Right ventricle myocardium superior (tissue), 1 donor: ENCODE measurements at places on chromosomes 7 and 10. TPM values are rescaled to one million over a fixed set of nuclear protein-coding genes. Genes with fewer than 3 reads are reported as not detected.

PRPS1L1 gene
- not detected for total RNA-seq

CARD11 gene
- total RNA-seq, result 0.22 TPM

CISD1 gene
- 182 TPM for total RNA-seq

CCDC126 gene
- 10.8 TPM for total RNA-seq

AKR1C3 gene
- 30.3 TPM for total RNA-seq

GJC3 gene
- total RNA-seq, result 0.19 TPM

C1QL3 gene
- not detected for total RNA-seq

ITPRID1 gene
- total RNA-seq, result not detected

SPAG6 gene
- total RNA-seq, result not detected

PRKCQ gene
- total RNA-seq, result 0.30 TPM

MBLAC1 gene
- 2.6 TPM for total RNA-seq

ADRB1 gene
- 63.0 TPM for total RNA-seq

UCMA gene
- not detected for total RNA-seq

ZNF679 gene
- total RNA-seq, result not detected

TMEM229A gene
- total RNA-seq, result not detected

CLDN4 gene
- total RNA-seq, result 0.11 TPM

ALOX5 gene
- 4.7 TPM for total RNA-seq

KCNIP2 gene
- total RNA-seq, result 516 TPM

NPC1L1 gene
- total RNA-seq, result 0.13 TPM

CYP2C19 gene
- total RNA-seq, result 0.11 TPM

INTS1 gene
- total RNA-seq, result 29.2 TPM

CTNNA3 gene
- 129 TPM for total RNA-seq

FGFBP3 gene
- total RNA-seq, result 0.22 TPM

CALML3 gene
- not detected for total RNA-seq

CALHM1 gene
- total RNA-seq, result not detected
